ENCODE measurements at places on chromosomes 4 and X.
A peak's percentile ranks its signal among the peaks of the same experiment; 100 is the strongest.

DNA sequence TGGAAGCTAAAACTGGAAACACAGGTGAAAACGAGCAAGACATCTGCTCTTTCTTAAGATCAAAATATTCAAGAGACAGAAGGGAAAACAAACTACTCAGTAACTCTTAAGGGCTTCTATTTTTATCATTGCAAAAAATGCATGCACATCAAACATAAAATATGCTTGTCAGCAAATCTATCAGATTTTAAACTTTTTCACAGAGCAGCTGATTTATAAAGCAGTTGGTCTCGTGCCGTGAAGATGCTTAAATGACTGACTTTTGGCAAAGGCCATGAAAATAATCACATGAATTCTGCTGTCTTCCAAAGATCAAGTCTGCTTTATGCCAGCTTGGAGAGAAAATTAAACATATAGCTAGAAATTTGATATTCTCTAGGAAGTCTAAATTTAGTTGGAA lies 482.1 kb upstream of the HS3ST1 start:
- DNase-seq = no peak

- peak; percentile 46 for DNase-seq
Observed at GRCh38 chrX:56248492-56248891, 16.3 kb downstream of the KLF8 start.

DNA sequence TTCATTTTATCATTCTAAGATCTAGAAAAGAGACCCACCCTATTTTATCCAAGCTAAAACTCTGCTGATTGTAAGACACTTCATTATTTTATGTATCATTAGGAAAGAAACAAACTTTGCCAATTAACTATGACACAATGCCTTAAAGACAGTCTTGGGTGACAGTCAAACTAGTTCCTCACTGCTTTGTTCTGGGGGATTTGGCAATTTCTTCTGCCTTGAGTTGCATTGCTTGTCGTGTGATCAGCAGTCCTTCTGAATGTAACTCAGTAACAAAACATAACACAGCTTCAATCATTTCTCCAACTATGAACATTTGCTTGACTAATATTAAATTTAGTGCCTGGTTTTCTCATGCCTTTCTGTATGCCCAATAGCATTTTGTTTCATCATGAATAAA lies 577.9 kb upstream of the DIPK2B start:
- DNase-seq = no peak

- DNase-seq = no peak
Observed at GRCh38 chr4:168633064-168633463, 136.2 kb downstream of the PALLD start.

DNA sequence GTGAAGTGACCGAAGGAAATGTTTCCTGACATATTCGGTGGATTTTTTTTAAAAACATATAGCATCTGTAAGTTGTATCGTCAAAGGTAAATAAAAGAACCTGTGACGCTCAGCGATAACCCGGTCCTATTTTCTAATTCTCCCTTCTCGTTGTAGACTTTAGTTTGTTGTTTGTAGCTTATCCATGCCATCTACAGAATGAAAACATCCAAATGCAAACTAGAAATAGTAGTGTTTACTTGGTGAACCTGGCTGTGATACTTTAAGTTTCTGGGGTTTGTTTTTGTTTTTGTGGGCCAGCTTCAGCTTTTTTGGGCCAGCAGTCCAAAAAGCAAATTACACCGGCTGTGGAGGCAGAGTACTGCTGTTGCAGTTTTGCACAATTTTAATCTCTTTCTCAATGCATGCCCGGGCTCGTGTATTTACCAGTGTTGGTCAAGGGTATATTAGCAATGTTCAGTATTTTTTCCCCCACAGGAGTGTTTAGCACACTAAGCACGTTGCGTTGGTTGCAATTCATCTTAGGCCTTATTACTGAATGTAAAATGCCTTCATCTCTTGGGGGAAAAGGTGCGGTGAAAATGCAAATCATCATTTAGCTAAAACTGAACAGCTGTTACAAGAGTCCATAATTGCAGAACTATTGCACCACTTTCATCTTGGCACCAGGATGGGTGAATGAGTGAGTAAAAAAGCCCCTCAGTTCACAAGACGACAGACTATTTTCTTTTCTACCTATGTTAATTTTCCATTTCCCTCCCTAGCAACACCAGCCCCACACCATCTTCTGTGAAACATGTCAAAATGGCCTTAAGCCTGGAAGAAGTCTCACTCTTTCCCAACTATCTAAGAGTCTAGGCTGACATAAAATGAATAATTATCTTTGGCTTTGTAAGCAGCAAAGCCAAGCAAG lies 1.7 kb upstream of the CNOT6L start:
- DNase-seq = no peak

DNA sequence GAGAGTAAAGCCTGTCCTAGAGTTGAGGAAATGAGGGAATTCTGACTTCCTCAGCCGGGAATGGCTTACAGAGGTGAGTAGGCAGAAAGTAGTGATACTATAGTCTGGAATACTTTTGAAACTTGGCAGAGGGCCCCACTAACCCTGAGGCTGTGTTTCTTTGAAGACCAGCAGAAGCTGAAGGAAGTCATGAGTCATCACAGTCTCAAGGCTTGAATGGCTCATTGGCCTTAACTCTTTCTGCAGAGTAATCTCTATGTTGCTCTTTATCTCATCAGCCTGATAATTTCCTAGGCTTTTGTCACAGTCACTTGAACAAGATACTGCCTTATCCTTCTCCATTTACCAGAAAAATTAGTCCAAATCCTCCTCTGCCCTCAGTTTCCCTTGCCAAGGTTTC lies 80.8 kb downstream of the ANKRD50 start:
- DNase-seq = no peak

DNA sequence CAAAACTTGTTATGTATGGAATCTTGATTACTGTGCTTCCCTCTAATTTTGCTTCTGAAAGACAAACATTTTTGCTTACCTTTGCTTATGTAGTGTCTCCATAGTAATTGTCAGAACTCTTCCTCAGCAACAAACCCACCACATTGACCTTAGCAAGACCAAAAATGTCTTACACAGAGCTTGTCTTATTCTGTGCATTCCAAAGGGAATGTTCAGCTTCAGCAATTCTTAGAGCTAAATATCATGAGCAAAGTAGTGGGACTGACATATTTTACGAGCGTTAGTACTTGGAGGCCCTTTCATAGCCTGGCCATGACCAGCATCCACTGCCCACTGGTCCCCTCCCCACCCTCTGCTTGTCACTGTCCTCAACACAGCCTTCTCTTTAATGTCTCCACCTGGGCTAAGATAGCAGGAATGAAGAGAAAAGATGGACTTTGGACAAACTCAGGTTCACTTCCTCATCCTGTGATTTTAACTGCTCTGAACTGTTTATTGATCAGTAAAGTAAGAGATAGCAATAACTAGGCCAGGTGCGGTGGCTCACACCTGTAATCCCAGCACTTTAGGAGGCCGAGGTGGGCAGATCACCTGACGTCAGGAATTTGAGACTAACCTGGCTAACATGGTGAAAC lies 15.5 kb upstream of the SH3D19 start:
- no peak for DNase-seq

DNA sequence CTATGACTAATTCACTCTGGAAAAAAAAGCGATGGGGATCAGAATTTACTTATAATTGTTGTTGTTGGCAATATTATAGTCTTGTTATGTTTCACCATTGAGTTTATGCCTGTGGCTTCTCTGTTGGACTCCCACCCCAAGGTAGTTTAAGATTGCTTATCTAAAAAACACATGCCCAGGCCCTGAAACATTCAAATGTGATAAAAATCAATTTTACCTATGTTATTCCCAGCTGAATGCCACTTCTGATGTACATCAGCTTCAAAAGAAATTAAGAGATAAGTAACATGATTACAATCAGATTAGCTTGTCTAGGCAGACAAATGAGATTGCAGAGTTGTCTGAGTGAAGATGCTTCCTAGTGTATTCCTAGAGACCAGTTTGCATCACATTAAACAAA lies 484.7 kb downstream of the PCDH7 start:
- DNase-seq = no peak

GRCh38 chr4:29309050-29309449 lies 1411.1 kb upstream of the PCDH7 start:
- no peak for DNase-seq

DNA sequence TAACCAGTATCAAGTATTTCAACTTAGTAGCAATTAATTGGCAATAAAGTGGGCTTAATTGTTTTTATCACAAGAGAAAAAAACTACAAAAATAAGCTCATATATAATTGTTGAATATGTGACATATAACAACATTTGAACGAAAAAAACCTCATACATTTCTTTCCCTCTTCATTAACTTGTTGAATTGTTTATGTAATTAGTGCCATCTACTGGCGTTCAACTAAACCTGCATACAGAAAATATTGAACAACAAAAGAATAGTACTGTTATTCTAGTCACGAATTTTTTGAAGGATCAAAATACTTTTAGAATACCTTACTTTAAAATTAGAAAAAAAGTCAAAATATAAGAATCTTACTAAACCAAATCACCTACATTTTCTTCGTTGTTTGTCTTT lies 586.5 kb upstream of the FTHL17 start:
- DNase-seq = no peak

DNA sequence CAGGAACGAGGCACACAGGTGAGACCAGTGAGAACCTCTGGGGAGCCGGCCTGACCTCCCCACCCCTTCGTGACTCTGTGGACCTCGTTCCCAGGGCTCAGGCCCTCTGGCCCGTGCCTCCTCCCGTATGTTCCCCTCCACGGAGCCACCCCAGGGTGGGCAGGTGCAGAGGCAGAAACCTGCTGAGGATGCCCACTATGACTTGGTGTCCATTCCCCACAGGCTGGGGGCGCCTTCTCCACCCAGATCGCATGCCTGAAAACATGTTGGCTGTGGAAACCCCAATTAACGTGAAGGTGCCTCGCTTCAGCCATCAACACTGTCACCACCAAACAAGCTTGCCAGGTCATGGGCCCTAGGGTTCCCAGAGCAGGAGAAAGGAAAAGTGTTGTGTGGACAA lies 27.0 kb downstream of the BLOC1S4 start:
- DNase-seq = no peak

DNA sequence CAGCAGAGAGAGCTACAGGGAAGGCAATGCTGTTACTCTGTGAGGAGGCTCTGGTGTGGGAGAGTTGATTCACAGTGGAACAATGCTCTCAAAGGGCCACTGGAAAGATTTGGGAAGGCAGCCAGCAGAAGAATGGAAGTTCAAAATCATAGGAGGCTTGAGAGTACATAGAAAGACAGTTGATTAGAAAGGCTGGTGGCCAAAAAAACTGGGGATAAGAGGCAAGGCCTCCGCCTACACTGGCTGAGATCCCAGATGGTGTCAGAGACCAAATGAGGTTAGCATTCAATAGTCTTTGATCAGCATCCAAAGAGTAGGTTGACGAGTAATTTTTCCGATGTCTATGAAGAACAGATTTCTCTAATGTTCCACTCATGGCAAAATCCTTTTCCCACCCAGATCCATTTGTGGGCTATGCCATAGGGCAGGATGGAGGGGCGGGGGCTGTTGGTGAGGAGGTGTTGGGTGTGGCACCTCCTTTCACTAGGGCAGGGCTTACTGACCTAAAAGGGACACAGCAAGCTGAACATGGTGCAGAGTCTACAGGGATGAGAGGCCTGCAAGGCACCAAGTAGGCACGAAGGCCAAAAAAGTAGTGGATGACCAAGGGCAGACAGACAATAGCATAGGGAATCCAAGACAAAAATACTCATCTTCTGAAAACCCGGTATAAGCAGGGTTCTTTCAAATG lies 15.1 kb downstream of the TEC start:
- DNase-seq = no peak

- no peak for DNase-seq
Observed at GRCh38 chr4:47572981-47573380, 87.9 kb downstream of the ATP10D start.

DNA sequence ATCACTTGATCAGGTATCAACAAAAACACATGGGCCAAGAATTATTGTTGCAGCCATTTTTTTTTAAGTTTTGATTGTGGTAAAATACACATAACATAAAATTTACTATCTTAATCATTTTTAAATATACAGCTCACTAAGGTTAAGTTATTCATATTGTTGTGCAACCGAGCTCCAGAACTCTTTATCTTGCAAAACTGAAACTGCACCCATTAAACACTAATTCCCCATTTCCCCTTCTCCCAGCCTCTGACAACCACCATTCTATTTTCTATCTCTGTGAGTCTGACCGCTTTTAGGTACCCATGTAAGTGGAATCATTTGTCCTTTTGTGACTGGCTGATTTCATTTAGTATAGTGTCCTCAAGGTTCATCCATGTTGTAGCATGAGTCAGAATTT lies 126.2 kb upstream of the NDP start:
- no peak for DNase-seq

GRCh38 chr4:6044805-6045204 lies 26.6 kb upstream of the C4orf50 start:
- DNase-seq = no peak

- DNase-seq = no peak
Observed at GRCh38 chrX:121169099-121170035, 122.0 kb downstream of the GLUD2 start.

DNA sequence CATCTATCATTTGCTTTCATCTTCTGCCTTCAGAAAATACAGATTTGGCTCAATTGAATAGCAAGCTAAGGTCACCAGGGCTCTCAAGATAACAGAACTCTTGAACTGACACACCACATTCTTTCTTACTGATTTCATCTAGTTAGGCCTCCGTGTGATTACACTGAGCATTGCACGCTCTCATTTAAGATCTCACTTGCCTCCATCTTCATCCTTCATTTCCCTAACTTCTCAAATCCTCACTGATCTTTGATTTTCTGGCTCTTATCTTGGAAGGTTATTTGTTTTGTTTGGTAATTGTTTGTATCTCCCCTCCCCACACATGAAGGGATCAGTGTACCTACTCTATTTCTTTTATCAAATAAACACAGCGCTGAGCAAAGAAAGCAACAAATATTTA lies 47.7 kb downstream of the MANBA start:
- DNase-seq = no peak

DNA sequence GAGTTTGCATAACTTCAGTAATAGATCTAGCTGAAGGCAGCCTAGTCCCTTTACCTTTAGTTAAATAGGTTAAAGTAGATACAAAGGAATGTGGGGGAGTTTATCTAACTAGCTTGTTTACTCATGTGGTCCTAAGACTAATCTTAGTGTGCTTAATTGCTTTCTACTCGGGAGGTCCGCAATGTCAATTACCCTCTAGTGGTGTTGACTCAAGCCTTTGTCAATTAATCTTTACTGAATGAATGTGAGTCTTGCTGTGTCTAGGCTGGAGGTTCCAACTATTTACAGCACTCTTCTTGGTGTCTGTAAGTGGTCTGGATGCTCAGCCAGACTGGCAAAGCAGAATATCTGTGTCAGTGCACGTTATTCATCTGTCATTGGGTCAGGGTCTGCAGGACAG lies 17.9 kb upstream of the YTHDC1 start:
- DNase-seq = no peak

- DNase-seq = no peak
Observed at GRCh38 chr4:1056671-1057402, 45.4 kb downstream of the FGFRL1 start.

Measured in stimulated activated naive CD8-positive, alpha-beta T cell treated with anti-CD3 and anti-CD28 coated beads, Interleukin-15, Interleukin-2, amounts not matched to agents 100 U/mL and 50 U/mL, for 24 hours (primary cell).